ENCODE measurements at places on chromosomes 11 and 22.

DNA sequence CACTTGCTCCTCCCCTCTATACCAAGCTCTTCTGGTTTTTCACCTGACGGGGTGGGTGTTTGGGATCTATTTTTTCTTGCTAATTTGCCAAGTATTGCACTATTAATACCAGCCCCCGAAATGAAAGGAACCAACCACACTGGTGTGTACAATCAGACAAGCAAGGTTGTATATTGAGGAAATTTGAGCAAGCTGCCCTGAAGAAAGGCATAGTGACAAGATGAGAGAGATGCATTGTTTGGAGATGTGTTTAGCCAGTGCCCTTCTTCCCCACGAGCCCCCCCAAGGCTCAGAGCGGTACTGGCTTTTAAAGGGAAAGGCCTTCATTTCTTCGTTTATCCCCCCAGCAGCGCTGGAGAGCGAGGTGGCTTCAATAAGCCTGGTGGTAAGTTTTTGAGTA, 15.2 kb upstream of the GAS2L1 start:
- no peak overlapping the region for H3K4me3 ChIP-seq
- peaks cover 100% of the 10 kb centered on the region for H3K36me3 ChIP-seq
- no peaks in the 10 kb centered on the region for H3K27me3 ChIP-seq
- H3K4me1 ChIP-seq, result no peaks in the 10 kb centered on the region
- no peak overlapping the region for H3K27ac ChIP-seq
- DNase-seq, result no peak

GRCh38 chr11:23976841-23977271, 520.0 kb upstream of the LUZP2 start:
- H3K4me3 ChIP-seq, result no peak overlapping the region
- H3K27me3 ChIP-seq, result no peaks in the 10 kb centered on the region
- no peaks in the 10 kb centered on the region for H3K36me3 ChIP-seq
- no peak for DNase-seq

DNA sequence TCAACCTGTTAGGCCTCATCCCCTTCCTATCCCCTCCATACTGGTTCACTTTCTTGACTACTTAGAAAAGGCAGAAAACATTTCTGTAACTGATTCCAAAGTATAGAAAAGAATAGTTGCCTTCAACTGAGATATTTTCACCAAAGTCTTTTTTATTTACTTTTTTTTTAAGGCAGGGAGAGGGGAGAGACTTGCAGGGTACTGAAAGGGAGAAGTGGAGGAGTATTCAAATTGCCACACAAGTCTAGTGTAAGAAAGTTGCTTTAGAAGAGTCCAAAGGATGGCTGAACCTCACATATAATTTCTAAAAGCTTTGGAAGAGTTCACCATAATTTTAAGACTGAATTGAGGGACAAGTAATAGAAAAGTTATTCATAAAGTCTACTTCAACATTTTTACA, 6.3 kb downstream of the PHF21A start:
- H3K27me3 ChIP-seq, result no peaks in the 10 kb centered on the region
- H3K4me1 ChIP-seq, result peaks cover 13% of the 10 kb centered on the region
- H3K4me3 ChIP-seq, result no peak overlapping the region
- no peak for DNase-seq

GRCh38 chr22:42945736-42946135, 69.2 kb downstream of the PACSIN2 start:
- H3K36me3 ChIP-seq, result 0 out of 2 replicates have a peak, but pooled peaks cover 3% of the 10 kb centered on the region
- DNase-seq, result no peak
- no peak overlapping the region for H3K4me3 ChIP-seq
- H3K27me3 ChIP-seq, result no peaks in the 10 kb centered on the region

DNA sequence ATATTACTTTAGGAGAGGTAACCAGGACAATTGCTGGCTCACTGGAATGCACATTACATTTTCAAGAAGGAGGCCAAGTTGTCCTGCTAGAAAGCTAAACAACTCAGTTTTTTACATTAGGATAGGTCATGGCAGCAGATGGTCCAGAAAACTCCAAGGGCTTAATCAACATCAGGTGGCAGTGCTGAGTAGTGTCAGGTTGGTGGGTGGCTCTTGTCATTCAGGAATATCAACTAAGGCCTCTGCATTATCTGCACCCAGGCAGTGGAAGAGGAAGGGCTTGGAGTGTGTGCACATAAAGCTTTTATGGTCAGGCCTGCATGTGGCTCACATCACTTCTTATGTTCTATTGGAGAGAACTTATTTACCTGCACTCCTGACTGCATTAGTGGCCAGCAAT, 32.2 kb upstream of the OR4B1 start:
- no peaks in the 10 kb centered on the region for H3K36me3 ChIP-seq
- H3K4me1 ChIP-seq, result no peaks in the 10 kb centered on the region
- no peak for DNase-seq

DNA sequence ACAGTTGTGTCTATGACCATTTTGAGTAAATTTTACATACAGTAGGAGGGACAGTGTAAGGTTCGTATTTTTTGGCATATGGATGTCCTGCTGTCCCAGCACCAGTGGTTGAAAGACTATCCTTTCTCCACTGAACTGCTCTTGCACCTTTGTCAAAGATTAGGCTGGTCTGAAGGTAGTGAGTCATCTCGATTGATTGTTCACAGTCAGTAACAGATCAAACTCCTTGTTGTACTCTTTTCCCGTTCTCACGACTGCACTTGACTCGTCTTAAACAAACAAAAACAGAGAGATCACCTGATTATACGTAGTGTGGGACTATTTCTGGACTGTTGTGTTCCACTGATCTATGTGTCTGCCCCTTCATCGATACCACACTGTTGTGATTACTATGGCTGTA, 77.1 kb downstream of the DGCR2 start:
- H3K4me3 ChIP-seq, result no peak overlapping the region
- H3K27me3 ChIP-seq, result no peaks in the 10 kb centered on the region

DNA sequence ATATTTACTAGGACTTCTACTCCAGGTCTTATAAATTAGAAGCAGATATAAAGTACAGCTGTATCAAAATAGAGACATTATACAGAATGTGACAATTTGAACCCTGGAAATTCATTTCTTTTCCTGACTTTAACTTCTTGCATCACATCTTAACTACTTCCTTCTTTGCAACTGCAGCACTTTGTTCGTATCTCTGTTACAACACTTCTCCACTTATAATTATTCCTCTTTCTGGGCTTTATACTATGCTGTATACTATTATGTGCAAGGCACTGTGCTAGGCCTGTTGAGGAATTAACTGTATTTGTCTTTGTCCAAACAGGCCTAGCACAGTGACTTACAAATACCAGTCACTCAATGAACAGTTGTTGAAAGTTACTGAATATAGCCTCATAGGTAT, 1.8 kb upstream of the SLC36A4 start:
- no peak overlapping the region for H3K4me3 ChIP-seq
- H3K4me1 ChIP-seq, result no peaks in the 10 kb centered on the region
- no peaks in the 10 kb centered on the region for H3K27me3 ChIP-seq
- DNase-seq, result no peak
- H3K27ac ChIP-seq, result no peak overlapping the region

DNA sequence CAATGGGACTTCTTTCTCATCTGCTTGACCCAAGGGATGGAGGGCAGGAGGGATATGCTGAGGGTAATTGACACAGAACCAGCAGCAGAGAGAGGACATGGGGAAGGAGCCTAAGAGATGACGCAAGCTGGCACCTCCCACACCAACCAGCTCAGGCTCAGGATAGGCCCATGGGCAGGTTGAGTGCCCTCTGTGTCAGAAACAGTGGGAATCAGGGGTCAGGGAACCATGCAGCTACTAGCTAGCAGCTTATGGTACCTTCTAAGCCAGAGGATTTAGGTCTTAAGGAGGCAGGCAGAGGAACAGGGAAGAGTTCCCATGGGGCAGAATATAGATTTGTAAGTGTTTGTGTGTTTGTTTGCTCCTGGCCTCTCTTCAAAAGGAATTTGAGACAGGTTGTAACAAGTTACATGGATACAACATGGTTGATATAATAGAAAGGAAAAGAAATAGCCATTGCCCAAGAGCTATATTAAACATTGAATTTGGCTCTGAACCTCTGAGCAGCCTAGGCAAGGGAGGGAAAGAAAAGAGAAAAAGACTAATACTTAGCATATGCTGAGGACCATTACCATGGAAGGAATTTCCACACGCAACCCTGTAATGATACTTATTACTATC, 39.9 kb upstream of the NAV2 start:
- no peaks in the 10 kb centered on the region for H3K27me3 ChIP-seq
- H3K36me3 ChIP-seq, result no peaks in the 10 kb centered on the region
- no peak overlapping the region for H3K4me3 ChIP-seq
- H3K27ac ChIP-seq, result no peak overlapping the region
- no peak for DNase-seq

- no peaks in the 10 kb centered on the region for H3K4me1 ChIP-seq
- no peak overlapping the region for H3K4me3 ChIP-seq
- no peak for DNase-seq
- peaks cover 6% of the 10 kb centered on the region for H3K27me3 ChIP-seq
Observed at GRCh38 chr11:7696424-7696823, 9.9 kb downstream of the OVCH2 start.

- peak overlapping the region; percentile 56 for H3K4me3 ChIP-seq
- H3K27me3 ChIP-seq, result no peaks in the 10 kb centered on the region
- no peaks in the 10 kb centered on the region for H3K36me3 ChIP-seq
- H3K4me1 ChIP-seq, result no peaks in the 10 kb centered on the region
Observed at GRCh38 chr11:77065878-77066228, 918 bp upstream of the CAPN5 start.

DNA sequence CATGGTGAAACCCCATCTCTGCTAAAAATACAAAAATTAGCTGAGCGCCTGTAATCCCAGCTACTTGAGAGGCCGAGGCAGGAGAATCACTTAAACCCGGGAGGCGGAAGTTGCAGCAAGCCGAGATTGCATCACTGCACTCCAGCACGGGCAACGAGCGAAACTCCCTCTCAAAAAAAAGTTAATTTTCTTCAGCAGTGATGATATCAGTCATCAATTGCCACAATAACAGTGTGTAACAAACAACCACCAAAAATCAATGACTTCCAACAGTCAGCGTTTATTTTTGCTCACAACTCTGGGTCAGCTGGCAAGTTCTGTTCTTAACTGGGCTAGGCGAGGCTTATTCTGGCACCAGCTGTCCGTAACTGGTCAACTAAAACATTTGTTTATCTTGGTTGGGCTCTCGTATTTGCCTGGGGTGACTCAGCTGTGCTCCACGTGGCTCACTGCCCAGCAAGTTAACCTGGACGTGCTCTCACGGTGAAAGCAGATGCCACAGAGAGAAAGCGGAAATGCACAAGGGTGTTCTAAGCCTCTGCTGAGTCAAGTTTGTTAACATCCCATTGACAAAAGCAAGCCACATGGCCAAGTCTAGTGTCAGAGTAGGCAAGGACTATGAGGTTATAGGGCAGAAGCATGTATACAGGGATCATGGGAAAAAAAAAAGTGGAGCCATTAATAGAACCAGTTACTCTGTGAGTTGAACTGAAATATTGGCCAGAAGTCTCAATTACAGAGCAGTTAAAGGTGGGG, 52.1 kb downstream of the LHFPL7 start:
- no peaks in the 10 kb centered on the region for H3K27me3 ChIP-seq
- peaks cover 15% of the 10 kb centered on the region for H3K4me1 ChIP-seq
- DNase-seq, result peak; percentile 91
- no peaks in the 10 kb centered on the region for H3K36me3 ChIP-seq
- peak overlapping the region; percentile 89 for H3K27ac ChIP-seq

- no peak overlapping the region for H3K4me3 ChIP-seq
- H3K4me1 ChIP-seq, result no peaks in the 10 kb centered on the region
- no peak overlapping the region for H3K27ac ChIP-seq
- no peak for DNase-seq
Observed at GRCh38 chr11:72848846-72849466, 34.7 kb downstream of the ATG16L2 start.

GRCh38 chr11:61075891-61076290, 26.4 kb upstream of the CD5 start:
- H3K4me3 ChIP-seq, result no peak overlapping the region
- peaks cover 3% of the 10 kb centered on the region for H3K4me1 ChIP-seq
- no peaks in the 10 kb centered on the region for H3K36me3 ChIP-seq

- no peaks in the 10 kb centered on the region for H3K27me3 ChIP-seq
- H3K4me1 ChIP-seq, result no peaks in the 10 kb centered on the region
- H3K4me3 ChIP-seq, result no peak overlapping the region
- H3K27ac ChIP-seq, result no peak overlapping the region
Observed at GRCh38 chr11:117855186-117855845, 21.1 kb downstream of the FXYD6 start.

GRCh38 chr22:44179196-44179988, 1.3 kb upstream of the PARVG start:
- no peaks in the 10 kb centered on the region for H3K36me3 ChIP-seq
- H3K27me3 ChIP-seq, result peaks cover 32% of the 10 kb centered on the region
- no peak overlapping the region for H3K27ac ChIP-seq
- DNase-seq, result no peak

GRCh38 chr11:69217276-69218105, 61.8 kb downstream of the SMIM38 start:
- no peak overlapping the region for H3K4me3 ChIP-seq
- no peak for DNase-seq
- no peaks in the 10 kb centered on the region for H3K36me3 ChIP-seq
- H3K4me1 ChIP-seq, result peaks cover 6% of the 10 kb centered on the region
- no peaks in the 10 kb centered on the region for H3K27me3 ChIP-seq

GRCh38 chr22:22450343-22450839, 58.2 kb downstream of the ZNF280B start:
- H3K27me3 ChIP-seq, result peaks cover 3% of the 10 kb centered on the region
- no peaks in the 10 kb centered on the region for H3K36me3 ChIP-seq
- no peak overlapping the region for H3K4me3 ChIP-seq

- H3K27ac ChIP-seq, result no peak overlapping the region
- no peak overlapping the region for H3K4me3 ChIP-seq
- H3K36me3 ChIP-seq, result no peaks in the 10 kb centered on the region
- H3K4me1 ChIP-seq, result no peaks in the 10 kb centered on the region
- DNase-seq, result no peak
- H3K27me3 ChIP-seq, result no peaks in the 10 kb centered on the region
Observed at GRCh38 chr22:37471727-37472417, 14.3 kb downstream of the MFNG start.

GRCh38 chr11:133842730-133843129, 2.6 kb downstream of the SPATA19 start:
- no peak for DNase-seq
- H3K4me3 ChIP-seq, result no peak overlapping the region
- H3K27me3 ChIP-seq, result no peaks in the 10 kb centered on the region
- no peaks in the 10 kb centered on the region for H3K36me3 ChIP-seq

- H3K4me1 ChIP-seq, result no peaks in the 10 kb centered on the region
- H3K27ac ChIP-seq, result no peak overlapping the region
- DNase-seq, result no peak
- no peaks in the 10 kb centered on the region for H3K27me3 ChIP-seq
Observed at GRCh38 chr11:76682684-76683083, 12.1 kb upstream of the LRRC32 start.

DNA sequence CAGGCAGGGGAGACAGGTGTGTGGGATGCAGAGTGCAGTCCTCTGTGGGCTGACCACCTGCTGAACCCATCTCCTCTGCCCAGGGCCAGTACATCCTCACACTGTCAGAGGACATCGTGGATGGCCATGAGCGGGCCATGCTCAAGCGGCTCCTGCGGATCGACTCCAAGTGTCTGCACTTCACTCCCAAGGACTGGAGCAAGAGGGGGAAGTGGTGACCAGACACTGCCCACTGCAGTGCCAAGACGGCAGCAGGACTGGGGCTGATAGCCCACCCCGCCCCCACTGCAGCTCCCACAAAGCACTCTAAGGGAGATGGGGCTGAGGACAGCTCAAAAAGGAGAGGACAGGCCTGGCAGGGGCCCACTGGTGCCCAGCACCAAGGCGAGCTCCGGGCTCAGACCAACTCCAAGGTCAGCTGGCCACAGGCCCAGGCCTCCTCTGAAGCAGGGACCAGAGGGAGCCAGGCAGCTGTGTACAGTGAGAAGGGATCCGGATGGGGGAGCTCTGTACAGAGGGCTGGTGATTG, 1.6 kb downstream of the RNASEH2C start:
- H3K4me3 ChIP-seq, result peak overlapping the region; percentile 97
- peaks cover 49% of the 10 kb centered on the region for H3K36me3 ChIP-seq
- H3K27me3 ChIP-seq, result no peaks in the 10 kb centered on the region
- H3K27ac ChIP-seq, result no peak overlapping the region
- no peak for DNase-seq
- no peaks in the 10 kb centered on the region for H3K4me1 ChIP-seq

All from RWPE2 (cell line).